ENCODE measurements at places on chromosomes 4 and X.

DNA sequence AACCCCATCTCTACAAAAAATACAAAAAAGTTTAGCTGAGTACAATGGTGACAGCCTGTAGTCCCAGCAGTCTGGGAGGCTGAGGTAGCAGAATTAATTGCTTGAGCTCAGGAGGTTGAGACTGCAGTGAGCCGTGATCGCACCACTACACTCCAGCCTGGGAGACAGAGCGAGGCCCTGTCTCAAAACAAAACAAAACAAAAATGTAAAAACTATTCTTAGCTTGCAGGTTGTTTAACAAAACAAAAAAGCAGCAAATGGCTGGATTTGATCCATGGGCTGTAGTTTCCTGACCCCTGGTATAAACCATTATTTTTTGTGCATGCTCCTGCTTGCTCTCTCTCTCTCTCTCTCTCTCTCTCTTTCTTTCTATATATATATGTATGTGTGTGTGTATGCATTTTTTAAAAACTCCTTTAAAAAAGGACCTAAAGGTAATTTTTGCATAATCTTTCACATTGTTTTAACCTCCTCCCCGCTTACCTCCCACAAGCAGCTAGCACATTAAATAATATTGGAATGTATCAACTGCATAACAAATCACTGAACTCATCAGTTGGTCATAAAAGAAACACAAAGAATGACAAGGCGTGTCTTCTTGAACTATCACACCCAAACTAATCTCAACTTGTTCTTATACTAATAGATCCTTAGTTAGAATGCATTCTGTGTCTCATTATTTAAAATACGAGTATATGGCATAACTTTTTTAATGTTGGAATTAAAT is 4.8 kb downstream of the AREG start:
- DNase-seq = no peak

- no peak for DNase-seq
These were observed 840 bp downstream of the ZNF711 start for GRCh38 chrX:85244450-85245211.

DNA sequence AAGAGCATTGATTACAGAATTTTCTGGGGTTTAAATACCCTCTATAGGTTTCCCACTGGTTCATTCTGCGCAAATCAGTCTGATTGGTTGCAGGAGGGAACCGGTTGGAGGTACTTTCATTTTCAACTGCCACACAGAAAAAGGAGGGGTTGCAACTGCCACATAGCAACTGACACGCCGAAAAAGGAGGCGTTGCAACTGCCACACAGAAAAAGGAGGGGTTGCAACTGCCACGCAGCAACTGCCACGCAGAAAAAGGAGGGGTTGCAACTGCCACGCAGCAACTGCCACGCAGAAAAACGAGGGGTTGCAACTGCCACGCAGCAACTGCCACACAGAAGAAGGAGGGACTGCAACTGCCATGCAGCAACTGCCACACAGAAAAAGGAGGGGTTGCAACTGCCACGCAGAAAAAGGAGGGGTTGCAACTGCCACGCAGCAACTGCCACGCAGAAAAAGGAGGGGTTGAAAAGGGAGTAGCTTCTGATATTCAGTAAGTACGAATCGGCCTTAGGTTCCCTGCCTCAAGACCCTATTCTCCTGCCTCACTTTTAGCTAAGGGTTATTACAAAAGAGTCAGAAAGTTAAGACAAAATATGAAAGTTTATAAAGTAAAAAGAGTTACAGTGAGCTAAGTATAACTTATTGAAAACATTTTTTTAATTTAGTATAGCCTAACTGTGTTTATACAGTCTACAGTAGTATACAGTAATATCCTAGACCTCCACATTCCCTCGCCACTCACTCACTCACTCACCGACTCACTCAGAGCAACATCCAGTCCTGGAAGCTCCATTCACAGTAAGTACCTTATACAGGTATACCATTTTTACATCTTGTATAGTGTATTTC is 431.8 kb downstream of the KCTD8 start:
- no peak for DNase-seq

- DNase-seq = no peak
These were observed 19.1 kb downstream of the FGFRL1 start for GRCh38 chr4:1030559-1030958.

- DNase-seq = no peak
These were observed 325.6 kb upstream of the BOD1L1 start for GRCh38 chr4:13953083-13953482.
